ENCODE measurements at places on chromosomes 7 and 10. TPM values are rescaled to one million over a fixed set of nuclear protein-coding genes. Genes with fewer than 3 reads are reported as not detected.

Gene C10orf95
- 0.38 TPM for total RNA-seq

Gene TMEM176A
- total RNA-seq: not detected

Gene INA
- not detected for total RNA-seq

Gene DRGX
- not detected for total RNA-seq

DNA sequence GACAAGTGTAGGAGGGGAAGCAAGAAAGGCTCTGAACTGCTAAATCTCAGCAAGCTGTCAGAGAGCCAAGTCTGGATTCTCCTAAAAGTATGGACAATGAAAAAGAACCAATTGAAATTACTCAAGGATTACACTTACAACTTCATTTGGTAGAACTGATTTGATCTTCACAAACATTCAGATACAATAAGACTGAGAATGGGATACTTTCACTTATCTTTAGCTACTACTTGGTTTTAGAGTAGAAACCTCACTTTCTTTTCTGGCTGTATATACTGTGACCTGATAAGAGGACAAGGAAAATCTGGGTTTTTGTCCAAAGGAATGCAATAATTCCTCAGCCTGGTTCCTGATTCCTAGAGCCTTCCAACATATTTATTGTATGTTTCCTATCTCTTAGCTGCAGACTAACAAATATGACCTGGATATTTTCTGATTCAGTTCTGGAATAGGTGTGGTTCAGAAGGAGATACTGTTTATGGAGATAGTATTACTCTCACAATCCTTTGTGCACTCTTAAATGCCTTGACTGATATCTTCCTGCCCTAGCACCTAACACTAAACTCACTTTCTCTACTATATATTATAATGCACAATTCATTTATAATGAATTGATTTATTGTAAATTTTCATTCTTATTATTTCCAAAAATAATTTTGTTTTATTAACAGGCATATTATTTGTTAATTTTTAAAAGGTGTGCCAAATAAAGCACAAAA is 7.3 kb downstream of the SEMA3A start:
- no peaks in the 10 kb centered on the region for H3K4me1 ChIP-seq
- no peak overlapping the region for H3K27ac ChIP-seq
- no peak for DNase-seq
- H3K27me3 ChIP-seq: no peaks in the 10 kb centered on the region

DNA sequence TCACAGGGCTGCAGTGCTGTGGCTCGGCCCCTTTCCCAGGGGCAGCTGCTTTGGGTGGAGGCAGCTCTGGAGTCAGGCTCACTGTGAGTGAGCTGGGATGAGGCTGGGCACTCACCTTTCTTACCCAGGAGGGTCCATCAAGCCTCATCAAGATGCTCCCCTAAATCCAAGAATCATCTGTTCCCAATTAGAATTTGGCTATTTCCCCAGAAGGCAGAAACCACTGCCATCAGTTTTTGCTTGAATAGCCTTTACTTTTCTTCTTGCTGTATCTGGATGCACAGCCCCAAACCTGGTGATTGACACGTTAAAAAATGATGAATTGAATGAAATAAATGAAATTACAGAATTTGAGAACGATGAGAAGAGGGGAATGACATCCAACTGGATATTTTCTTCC is 74.3 kb upstream of the LYZL1 start:
- no peaks in the 10 kb centered on the region for H3K36me3 ChIP-seq
- no peaks in the 10 kb centered on the region for H3K4me1 ChIP-seq
- H3K27ac ChIP-seq: no peak overlapping the region
- DNase-seq: no peak
- no peak overlapping the region for H3K4me3 ChIP-seq

GRCh38 chr10:4329225-4329624 is 496.8 kb upstream of the AKR1E2 start:
- H3K27ac ChIP-seq: no peak overlapping the region
- H3K4me1 ChIP-seq: no peaks in the 10 kb centered on the region
- no peaks in the 10 kb centered on the region for H3K27me3 ChIP-seq
- no peak for DNase-seq

GRCh38 chr7:18715988-18716387 is 220.4 kb downstream of the HDAC9 start:
- no peaks in the 10 kb centered on the region for H3K27me3 ChIP-seq
- no peak for DNase-seq
- H3K4me3 ChIP-seq: no peak overlapping the region

GRCh38 chr7:22647451-22648257 is 79.3 kb upstream of the IL6 start:
- H3K4me3 ChIP-seq: no peak overlapping the region
- H3K36me3 ChIP-seq: peaks cover 45% of the 10 kb centered on the region
- DNase-seq: no peak
- H3K4me1 ChIP-seq: peaks cover 14% of the 10 kb centered on the region
- H3K27me3 ChIP-seq: no peaks in the 10 kb centered on the region
- H3K27ac ChIP-seq: peak overlapping the region; percentile 53

DNA sequence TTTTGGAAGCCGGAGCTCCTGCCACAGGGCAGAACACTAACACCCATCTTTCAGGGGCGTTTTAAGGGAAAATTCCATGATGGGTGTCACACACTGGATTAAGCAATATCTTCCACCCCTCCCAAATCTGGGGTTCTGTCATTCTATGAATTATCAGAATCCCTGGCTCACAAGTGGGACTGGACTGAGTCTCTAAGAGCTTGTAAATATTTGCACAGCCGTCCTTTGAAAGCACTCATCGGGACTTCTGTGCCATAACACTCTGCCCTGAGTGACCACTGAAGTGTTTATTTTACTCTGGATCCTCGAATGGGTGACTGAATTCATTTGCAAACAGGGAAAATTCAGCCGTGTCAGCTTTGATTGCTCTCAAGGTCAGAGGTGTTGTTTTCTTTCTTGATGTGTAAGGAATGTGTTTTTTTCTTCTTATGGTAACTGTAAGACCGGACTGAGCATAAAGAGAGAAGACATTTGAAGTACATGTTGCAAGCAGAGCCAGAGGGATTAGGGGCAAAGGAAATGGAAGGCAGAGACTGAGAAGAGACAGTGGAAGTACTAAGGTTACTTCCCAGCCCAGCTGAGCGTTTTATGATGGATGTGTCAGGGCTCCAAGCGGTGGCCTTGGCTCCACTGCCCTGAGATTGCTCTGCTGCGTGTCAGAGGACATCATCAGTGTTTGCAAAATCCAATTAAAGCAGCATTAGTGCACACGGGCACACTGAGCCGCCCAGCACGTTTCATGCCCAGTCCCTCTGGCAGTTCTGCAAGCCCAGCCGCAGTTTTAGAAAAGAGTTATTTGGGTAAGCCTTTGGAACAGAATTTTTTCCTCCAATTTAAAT is 17.7 kb upstream of the GTPBP4 start:
- H3K4me3 ChIP-seq: no peak overlapping the region
- no peak for DNase-seq
- no peak overlapping the region for H3K27ac ChIP-seq
- H3K4me1 ChIP-seq: no peaks in the 10 kb centered on the region

DNA sequence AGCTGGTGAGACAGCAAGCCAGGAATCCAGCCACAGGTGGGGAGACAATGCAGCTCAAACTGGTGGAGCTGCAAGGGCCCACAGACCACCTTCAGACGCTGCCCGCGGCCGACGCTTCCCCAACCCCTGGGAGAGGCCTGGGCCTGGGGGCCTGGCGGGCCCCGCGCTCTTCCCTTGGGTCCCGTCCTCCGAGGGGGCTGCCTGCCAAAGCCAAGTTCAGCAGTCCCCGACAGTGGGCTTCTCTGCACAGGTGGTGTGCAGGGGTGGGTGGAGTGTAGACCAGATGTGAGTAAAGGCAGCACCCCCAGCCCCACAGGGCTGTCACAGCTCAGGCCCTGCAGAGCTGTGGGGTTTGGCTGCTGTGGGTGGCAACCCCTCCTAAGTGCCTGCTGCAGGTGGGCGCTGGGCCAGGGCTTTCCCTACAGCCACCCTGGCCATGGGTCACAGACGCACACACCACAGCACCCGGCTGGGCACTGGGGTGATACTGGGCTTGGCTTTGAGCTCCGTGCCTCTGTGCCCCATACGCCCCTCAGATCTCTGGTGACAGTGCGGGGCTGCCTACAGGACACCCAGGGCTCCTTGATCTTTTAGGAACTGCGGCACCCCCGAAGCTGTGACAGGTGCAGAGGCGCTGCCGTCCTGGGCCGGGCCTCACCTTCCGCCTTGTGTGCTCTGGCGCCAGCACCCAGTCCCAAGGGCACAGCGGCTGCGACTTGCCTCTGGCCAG is 20.5 kb downstream of the BNIP3 start:
- H3K27ac ChIP-seq: no peak overlapping the region
- no peak for DNase-seq
- H3K4me1 ChIP-seq: peaks cover 9% of the 10 kb centered on the region
- peaks cover 18% of the 10 kb centered on the region for H3K36me3 ChIP-seq
- H3K4me3 ChIP-seq: no peak overlapping the region

GRCh38 chr7:92135052-92135889 is 994 bp upstream of the CYP51A1 start:
- no peaks in the 10 kb centered on the region for H3K27me3 ChIP-seq
- peaks cover 19% of the 10 kb centered on the region for H3K4me1 ChIP-seq
- peaks cover 20% of the 10 kb centered on the region for H3K36me3 ChIP-seq
- H3K4me3 ChIP-seq: peak overlapping the region; percentile 95
- H3K27ac ChIP-seq: peak overlapping the region; percentile 99
- peak; percentile 60 for DNase-seq

GRCh38 chr10:60009710-60010383 is 103.5 kb upstream of the CCDC6 start:
- H3K4me3 ChIP-seq: no peak overlapping the region
- H3K27ac ChIP-seq: no peak overlapping the region
- H3K4me1 ChIP-seq: no peaks in the 10 kb centered on the region
- H3K36me3 ChIP-seq: no peaks in the 10 kb centered on the region
- DNase-seq: no peak
- H3K27me3 ChIP-seq: peaks cover 9% of the 10 kb centered on the region

- DNase-seq: no peak
- no peaks in the 10 kb centered on the region for H3K27me3 ChIP-seq
- no peak overlapping the region for H3K27ac ChIP-seq
- no peaks in the 10 kb centered on the region for H3K36me3 ChIP-seq
These were observed 472.5 kb upstream of the SEMA3D start for GRCh38 chr7:85659364-85659763.

GRCh38 chr10:42738679-42739078 is 43.9 kb upstream of the BMS1 start:
- H3K4me1 ChIP-seq: no peaks in the 10 kb centered on the region
- no peak for DNase-seq
- no peak overlapping the region for H3K4me3 ChIP-seq
- no peak overlapping the region for H3K27ac ChIP-seq

- no peaks in the 10 kb centered on the region for H3K4me1 ChIP-seq
- H3K4me3 ChIP-seq: no peak overlapping the region
- DNase-seq: no peak
These were observed 217.4 kb downstream of the DGKB start for GRCh38 chr7:14685167-14685566.

DNA sequence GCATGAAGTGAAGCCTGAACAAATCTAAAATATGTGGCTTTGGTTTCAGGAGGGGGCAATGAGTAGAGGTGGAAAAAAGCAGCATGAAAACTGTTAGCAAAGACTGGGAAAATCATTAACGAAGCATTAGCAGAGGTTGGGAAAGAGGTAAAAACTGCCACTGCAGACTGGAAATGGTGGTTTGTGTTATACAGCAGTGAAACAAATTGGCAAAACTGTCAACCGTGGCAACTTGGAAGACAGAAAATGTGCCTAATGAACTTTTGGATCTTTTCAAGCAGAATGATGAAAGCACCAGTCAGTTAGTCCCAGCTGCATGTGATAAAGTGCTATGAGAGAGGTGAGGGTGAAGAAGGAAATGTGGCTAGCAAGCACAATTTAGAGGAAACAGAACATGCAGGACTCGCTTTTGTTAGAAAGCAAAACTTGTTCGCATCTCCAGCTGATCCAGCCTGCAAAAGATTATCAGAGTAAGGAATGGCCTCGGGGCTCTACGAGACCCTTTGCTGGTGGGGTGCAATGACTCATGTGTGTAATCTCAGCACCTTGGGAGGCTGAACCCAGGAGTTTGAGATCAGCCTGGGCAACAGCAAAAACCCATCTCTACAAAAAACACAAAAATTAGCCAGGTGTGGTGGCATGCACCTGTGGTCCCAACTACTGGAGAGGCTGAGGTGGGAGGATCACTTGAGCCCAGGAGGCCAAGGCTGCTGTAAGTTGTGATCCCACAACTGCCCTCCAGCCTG is 45.7 kb downstream of the SKIDA1 start:
- no peaks in the 10 kb centered on the region for H3K27me3 ChIP-seq
- no peak overlapping the region for H3K4me3 ChIP-seq
- H3K36me3 ChIP-seq: no peaks in the 10 kb centered on the region
- H3K4me1 ChIP-seq: no peaks in the 10 kb centered on the region

DNA sequence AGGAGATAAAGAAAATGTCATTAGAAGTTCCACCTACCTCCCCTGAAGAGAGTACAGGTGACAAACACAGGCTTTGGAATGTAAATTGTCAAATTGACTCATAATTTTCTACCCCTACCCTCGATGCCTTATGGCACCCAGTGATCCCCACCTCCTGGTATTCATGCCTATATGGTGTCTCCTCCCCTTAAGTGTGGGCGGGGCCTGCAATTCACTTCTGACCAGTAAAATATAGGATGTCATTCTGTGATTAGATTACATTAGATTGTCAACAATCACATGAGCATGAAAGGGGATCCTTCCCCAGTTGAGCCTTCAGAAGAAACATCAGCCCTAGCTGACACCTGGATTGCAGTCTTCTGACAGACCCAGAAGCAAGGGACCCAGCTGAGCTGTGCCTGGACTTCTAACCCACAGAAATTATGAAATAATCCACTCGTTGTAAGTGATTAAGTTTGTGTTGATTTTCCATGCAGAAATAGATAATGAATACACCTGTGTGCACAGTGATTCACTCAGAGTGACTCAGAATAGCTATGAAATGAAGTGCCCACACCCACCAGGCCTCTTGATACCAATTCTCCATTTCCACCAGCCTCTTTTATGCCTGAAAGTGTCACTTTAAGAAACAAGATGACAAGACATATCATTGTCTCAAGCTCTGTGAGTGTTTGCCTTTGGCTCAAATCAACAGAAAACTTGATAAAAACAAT is 8.5 kb upstream of the SLC39A12 start:
- no peaks in the 10 kb centered on the region for H3K4me1 ChIP-seq
- H3K4me3 ChIP-seq: no peak overlapping the region
- H3K27ac ChIP-seq: no peak overlapping the region
- no peaks in the 10 kb centered on the region for H3K27me3 ChIP-seq
- DNase-seq: no peak

- no peak for DNase-seq
- H3K36me3 ChIP-seq: no peaks in the 10 kb centered on the region
- no peaks in the 10 kb centered on the region for H3K27me3 ChIP-seq
These were observed 103.2 kb downstream of the NRG3 start for GRCh38 chr10:81978238-81978637.

- H3K4me1 ChIP-seq: no peaks in the 10 kb centered on the region
- DNase-seq: no peak
- H3K27ac ChIP-seq: no peak overlapping the region
- H3K27me3 ChIP-seq: no peaks in the 10 kb centered on the region
- H3K36me3 ChIP-seq: no peaks in the 10 kb centered on the region
These were observed 46.1 kb downstream of the MAGI2 start for GRCh38 chr7:79407351-79407750.
